ENCODE measurements at places on chromosomes 1 and 21. TPM values are rescaled to one million over a fixed set of nuclear protein-coding genes. Genes with fewer than 3 reads are reported as not detected.
A peak's percentile ranks its signal among the peaks of the same experiment; 100 is the strongest.

DNA sequence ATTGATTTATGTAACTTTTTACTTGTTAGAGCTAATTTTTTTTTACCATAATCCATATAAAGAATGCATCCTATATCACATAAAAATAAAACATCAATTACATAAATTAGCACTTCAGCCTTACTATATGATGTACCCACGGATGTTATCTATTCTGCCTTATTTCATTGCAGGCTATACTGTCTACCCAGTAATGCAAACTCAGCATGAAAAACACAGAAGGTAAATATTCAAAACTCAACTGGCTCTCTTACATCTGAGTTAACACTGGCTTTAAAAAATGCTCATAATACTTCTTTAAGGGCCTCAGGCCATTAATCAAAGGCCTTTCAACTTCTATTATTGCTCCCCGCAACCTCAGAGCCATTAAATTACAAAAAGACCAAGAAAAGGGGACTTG is 65.8 kb downstream of the AHCTF1 start:
- H3K36me3 ChIP-seq = peaks cover 6% of the 10 kb centered on the region
- H3K27me3 ChIP-seq = no peaks in the 10 kb centered on the region
- no peaks in the 10 kb centered on the region for H3K4me1 ChIP-seq
- DNase-seq = no peak

- no peak for DNase-seq
- no peak overlapping the region for H3K27ac ChIP-seq
- H3K27me3 ChIP-seq = no peaks in the 10 kb centered on the region
- H3K4me1 ChIP-seq = no peaks in the 10 kb centered on the region
- H3K36me3 ChIP-seq = no peaks in the 10 kb centered on the region
Measured at GRCh38 chr1:119828266-119828665, 17.0 kb upstream of the REG4 start.

GRCh38 chr1:230758709-230759368 is 11.7 kb downstream of the CAPN9 start:
- DNase-seq = peak; percentile 78
- H3K4me1 ChIP-seq = no peaks in the 10 kb centered on the region
- H3K4me3 ChIP-seq = no peak overlapping the region
- no peak overlapping the region for H3K27ac ChIP-seq
- no peaks in the 10 kb centered on the region for H3K27me3 ChIP-seq

DNA sequence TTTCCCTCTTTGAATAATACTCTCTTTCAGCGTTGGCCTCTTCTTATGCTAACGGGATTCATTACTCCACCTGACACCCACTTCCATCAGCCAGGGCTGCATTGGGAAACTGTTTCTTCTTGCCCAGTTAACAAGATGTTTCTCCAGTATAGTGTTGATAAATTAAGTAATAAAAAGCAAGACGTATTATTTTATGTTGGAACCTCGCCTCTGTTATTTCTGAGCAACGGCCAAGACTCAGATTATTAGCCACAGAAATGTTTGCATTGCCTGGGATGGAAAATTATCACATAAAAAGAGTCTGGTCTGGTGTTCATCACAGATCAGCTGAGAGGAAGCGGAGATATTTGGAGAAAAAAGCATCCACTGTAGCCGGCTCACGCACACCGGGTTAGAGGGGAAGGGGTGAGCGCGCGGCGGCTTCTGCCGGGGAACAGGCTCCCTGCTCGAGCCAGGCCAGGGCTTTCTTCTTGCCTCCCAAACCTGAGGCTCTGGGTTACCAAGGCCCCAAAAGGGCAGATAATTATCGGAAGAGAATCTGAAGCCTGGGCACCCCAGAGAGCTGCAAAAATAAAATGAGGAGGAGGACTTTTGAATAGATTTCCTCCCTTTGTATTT is 189.5 kb downstream of the PRDM16 start:
- DNase-seq = no peak
- H3K4me3 ChIP-seq = no peak overlapping the region
- H3K4me1 ChIP-seq = no peaks in the 10 kb centered on the region
- H3K36me3 ChIP-seq = no peaks in the 10 kb centered on the region
- H3K27ac ChIP-seq = no peak overlapping the region

DNA sequence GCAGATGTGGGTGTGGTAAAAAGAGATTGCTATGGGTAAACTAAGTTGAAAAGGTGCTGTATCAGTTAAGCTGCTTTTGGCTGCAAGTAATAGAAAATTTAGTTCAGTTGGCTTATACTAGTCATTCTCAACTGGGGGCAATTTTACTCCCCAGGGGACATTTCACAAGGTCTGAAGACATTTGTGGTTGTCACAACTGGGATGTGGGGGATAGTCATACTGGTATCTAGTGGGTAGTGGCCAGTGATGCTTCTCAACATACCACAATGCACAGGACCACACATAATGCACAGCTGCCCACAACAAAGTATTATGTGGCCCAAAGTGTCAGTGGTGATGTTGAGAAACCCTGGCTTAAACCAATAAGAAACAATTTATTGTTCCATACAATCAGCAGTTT is 31.4 kb downstream of the SERTAD4 start:
- H3K27me3 ChIP-seq = no peaks in the 10 kb centered on the region
- peaks cover 4% of the 10 kb centered on the region for H3K4me1 ChIP-seq
- no peak overlapping the region for H3K4me3 ChIP-seq
- H3K27ac ChIP-seq = no peak overlapping the region
- no peak for DNase-seq

DNA sequence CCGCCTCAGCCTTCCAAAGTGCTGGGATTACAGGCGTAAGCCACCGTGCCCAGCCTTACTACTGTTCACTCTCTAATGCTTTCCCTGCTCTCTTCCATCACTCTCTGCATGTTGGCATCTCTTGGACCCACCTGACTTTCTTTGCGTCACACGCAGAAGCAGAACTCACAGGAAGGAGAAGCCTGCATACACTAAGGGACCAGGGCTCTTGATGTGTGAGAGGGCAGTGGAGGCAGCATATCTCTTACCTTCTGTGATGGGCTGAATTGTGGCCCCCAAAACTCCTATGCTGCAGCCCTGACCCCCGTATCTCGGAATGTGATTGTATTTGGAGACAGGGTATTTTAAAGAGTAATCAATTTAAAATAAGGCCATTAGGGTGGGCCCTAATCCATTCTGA is 26.7 kb upstream of the SLAMF9 start:
- no peak overlapping the region for H3K4me3 ChIP-seq
- H3K4me1 ChIP-seq = no peaks in the 10 kb centered on the region
- no peak overlapping the region for H3K27ac ChIP-seq
- H3K27me3 ChIP-seq = no peaks in the 10 kb centered on the region
- DNase-seq = no peak

GRCh38 chr1:94265011-94265422 is 27.6 kb upstream of the ARHGAP29 start:
- no peak overlapping the region for H3K27ac ChIP-seq
- no peak for DNase-seq
- H3K4me1 ChIP-seq = peaks cover 6% of the 10 kb centered on the region
- H3K36me3 ChIP-seq = no peaks in the 10 kb centered on the region
- no peak overlapping the region for H3K4me3 ChIP-seq

GRCh38 chr1:43711049-43711448 is 3.7 kb downstream of the ST3GAL3 start:
- H3K27ac ChIP-seq = no peak overlapping the region
- no peaks in the 10 kb centered on the region for H3K36me3 ChIP-seq
- DNase-seq = no peak
- H3K27me3 ChIP-seq = no peaks in the 10 kb centered on the region
- H3K4me1 ChIP-seq = no peaks in the 10 kb centered on the region
- no peak overlapping the region for H3K4me3 ChIP-seq

GRCh38 chr1:95048317-95048716 is 24.4 kb downstream of the ALG14 start:
- H3K4me1 ChIP-seq = no peaks in the 10 kb centered on the region
- no peak overlapping the region for H3K4me3 ChIP-seq
- DNase-seq = no peak
- H3K27ac ChIP-seq = no peak overlapping the region

DNA sequence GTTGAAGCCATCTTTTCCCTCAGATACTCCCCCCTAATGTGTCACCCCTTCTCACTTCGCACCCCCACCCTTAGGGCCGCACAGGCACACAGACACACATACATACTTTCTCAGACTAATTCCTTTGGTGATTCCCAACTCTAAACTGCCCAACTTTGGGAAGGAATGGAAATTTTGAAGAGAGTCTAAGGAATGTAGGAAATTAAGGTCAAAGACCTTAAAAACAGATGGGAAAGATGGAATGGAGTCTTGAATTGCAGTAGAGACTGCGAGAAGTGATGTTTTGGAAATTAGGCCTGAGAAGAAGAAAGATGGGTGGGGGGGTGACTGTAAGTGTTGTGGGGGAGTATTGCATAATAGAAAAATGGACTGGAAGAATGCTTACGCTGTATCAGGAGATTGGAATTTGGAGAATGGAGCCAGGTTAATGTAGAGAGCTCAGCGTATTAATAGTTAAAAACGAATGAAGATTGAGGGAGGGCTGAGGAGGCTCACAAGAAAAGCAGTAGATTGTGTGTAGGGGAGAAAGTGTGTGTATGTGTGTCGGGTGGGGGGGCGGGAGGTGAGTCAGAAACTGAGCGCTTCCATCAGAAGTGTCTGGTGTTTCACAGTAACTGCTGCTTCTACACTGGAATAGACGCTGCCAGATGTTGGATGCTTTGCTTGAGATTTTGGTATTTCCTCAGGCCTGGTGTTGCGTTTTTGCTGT is 1.7 kb downstream of the PIP5K1A start:
- H3K4me3 ChIP-seq = peak overlapping the region; percentile 98
- H3K36me3 ChIP-seq = peaks cover 3% of the 10 kb centered on the region
- peak overlapping the region; percentile 96 for H3K27ac ChIP-seq
- no peaks in the 10 kb centered on the region for H3K27me3 ChIP-seq
- peaks cover 6% of the 10 kb centered on the region for H3K4me1 ChIP-seq

DNA sequence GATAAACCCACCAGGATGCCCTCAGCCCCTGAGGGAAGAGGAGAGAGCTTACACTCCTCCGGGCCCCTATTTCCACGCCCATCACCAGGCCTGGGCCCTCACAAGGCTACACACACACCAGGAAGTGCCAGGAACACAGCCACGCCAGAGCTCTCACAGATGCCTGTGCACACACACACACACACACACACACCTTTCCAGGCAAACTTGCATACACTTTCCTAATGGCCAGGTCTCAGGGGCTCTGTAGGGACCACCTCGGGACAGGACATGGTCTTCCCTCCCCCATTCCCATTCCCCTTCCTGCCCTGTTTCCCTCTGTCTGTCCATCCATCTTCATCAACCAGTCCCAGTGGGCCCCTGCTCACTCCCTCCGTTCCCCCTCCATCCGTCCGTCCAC is 9.7 kb upstream of the EPHA2 start:
- no peak overlapping the region for H3K4me3 ChIP-seq
- H3K27me3 ChIP-seq = no peaks in the 10 kb centered on the region
- no peaks in the 10 kb centered on the region for H3K36me3 ChIP-seq
- H3K4me1 ChIP-seq = no peaks in the 10 kb centered on the region
- DNase-seq = no peak
- no peak overlapping the region for H3K27ac ChIP-seq

GRCh38 chr1:243598433-243598832 is 251.6 kb downstream of the AKT3 start:
- H3K27me3 ChIP-seq = no peaks in the 10 kb centered on the region
- H3K36me3 ChIP-seq = no peaks in the 10 kb centered on the region
- H3K4me1 ChIP-seq = no peaks in the 10 kb centered on the region

GRCh38 chr1:150109586-150109985 is 40.1 kb upstream of the PLEKHO1 start:
- no peaks in the 10 kb centered on the region for H3K27me3 ChIP-seq
- H3K4me3 ChIP-seq = no peak overlapping the region
- no peaks in the 10 kb centered on the region for H3K4me1 ChIP-seq
- H3K27ac ChIP-seq = no peak overlapping the region
- no peak for DNase-seq

DNA sequence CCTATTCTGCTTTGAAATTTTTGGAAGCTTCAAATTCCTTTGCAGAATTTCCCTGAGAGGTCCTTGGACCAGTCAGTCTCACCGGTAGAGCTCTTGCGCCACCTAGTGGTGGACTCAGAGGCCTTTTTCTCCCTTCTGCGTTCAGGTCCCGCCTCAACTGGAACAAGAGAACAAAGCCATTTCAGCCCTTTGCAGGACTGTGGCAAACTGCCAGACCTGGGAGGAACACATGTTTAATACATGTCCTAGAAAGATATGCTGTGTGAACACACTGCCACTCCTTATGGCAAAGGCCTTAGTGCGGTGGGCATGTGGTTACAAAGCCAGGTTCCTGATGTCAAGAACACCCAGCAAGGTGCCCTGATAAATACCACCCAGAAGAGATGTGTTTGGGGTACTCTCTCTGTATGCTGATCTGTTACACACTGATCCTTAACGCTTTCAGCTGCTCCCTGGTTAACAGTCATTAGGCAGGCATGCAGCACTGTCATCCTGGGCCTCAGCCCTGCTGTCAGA is 82.2 kb upstream of the SSX2IP start:
- H3K27ac ChIP-seq = no peak overlapping the region
- peak; percentile 86 for DNase-seq
- no peaks in the 10 kb centered on the region for H3K4me1 ChIP-seq
- no peaks in the 10 kb centered on the region for H3K27me3 ChIP-seq

- H3K4me1 ChIP-seq = peaks cover 5% of the 10 kb centered on the region
- no peak for DNase-seq
- no peak overlapping the region for H3K4me3 ChIP-seq
- no peak overlapping the region for H3K27ac ChIP-seq
Measured at GRCh38 chr1:119978018-119978505, 81.7 kb upstream of the ADAM30 start.

DNA sequence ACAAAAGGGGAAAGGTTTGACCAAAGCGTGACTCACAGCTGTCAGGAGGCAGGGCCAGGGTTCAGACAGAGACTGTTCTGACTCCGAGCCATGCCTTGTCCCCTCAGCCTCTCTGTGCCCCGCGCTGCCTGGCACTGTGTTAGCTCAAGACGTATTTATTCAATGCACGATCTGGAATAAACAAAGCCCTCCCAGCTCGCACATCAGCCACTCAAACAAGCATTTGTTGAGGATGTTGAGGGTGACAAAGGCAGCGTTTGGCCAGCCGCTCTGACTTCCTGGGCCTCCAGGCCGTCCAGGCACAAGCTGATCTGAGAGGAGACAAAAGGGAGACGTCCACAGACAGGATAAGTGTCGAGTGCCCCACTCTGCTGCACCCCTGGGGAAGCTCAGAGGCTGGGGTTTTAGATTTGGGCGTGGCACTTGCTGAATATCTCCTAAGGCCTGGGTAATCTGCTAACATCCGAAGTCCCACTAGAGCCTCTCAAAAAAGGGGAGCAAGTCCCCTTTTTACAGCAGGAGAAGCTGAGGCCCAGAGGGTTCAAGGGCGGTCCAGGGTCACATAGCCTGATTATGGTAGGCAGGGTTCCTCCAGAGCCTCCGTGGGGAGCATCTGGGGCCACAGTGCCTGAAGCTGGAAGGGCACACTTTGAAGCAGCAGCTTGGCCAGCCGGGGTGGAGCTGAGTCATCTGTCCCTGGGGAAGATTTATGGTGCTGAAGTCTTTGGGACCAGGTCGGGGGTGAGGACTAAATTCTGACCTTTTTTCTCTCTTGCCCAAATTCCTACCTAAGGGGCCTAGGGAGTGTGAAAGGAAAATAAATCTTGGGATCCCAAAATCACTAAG is 95.9 kb downstream of the SPSB1 start:
- no peaks in the 10 kb centered on the region for H3K27me3 ChIP-seq
- peaks cover 8% of the 10 kb centered on the region for H3K4me1 ChIP-seq
- H3K36me3 ChIP-seq = no peaks in the 10 kb centered on the region
- no peak overlapping the region for H3K4me3 ChIP-seq

- no peak for DNase-seq
- no peaks in the 10 kb centered on the region for H3K27me3 ChIP-seq
- H3K36me3 ChIP-seq = no peaks in the 10 kb centered on the region
Measured at GRCh38 chr1:240164742-240165141, 73.1 kb downstream of the FMN2 start.

PADI3 gene
- not detected for total RNA-seq

OVAAL gene
- not detected for total RNA-seq

FAM131C gene
- 5.0 TPM for total RNA-seq

BRINP2 gene
- total RNA-seq = not detected

SLC30A10 gene
- not detected for total RNA-seq

TSNAX gene
- 42.3 TPM for total RNA-seq

PRDM16 gene
- 21.9 TPM for total RNA-seq

OR2T33 gene
- total RNA-seq = not detected

Data from kidney (tissue), 22 donors.